ENCODE measurements at places on chromosomes 6 and 20.

- no peak for DNase-seq
Observed at GRCh38 chr20:9884061-9884460, 45.2 kb upstream of the PAK5 start.

GRCh38 chr6:3305831-3306230 is 47.1 kb downstream of the PSMG4 start:
- DNase-seq: no peak

- DNase-seq: no peak
Observed at GRCh38 chr6:118630923-118631322, 20.5 kb downstream of the CEP85L start.

- DNase-seq: no peak
Observed at GRCh38 chr6:11851387-11851786, 72.8 kb upstream of the ADTRP start.

DNA sequence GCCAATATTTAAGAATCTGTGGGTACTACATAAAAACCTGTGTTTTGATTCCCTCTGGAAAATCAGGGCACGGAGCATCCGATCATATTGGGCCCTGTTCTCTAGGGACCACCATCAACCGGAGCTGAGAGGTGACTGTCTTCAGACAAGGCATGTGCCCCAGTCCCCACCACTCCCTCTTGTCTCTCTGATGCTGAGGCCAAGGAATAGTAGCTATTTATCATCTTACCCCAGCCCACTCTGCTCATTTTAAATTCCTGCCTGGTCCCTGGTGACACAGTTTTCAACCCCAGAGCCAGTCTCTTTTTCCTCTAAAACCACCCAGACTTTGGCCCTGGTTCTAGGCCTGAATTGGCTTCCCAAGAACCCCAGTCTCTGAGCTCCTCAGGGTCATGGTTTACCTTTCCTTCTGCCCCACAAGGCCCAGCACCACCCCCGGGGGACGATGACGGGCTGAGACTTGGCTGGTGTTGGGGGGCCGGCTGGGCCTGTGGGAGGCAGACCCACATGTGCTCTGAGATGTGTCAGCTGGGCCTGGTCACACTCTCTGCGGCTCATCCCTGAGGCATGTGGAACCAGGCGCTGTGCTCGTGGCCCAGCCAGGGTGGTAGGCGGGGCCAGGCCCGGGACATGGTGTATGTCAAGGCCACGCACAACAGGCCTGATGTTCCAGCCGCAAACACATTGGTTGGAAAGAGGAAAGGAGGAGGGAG is 114.4 kb downstream of the CEBPB start:
- DNase-seq: no peak

GRCh38 chr6:16476861-16477260 is 238.5 kb downstream of the GMPR start:
- DNase-seq: no peak

GRCh38 chr20:63778034-63778752 is 38.6 kb downstream of the SLC2A4RG start:
- DNase-seq: no peak

- DNase-seq: no peak
Observed at GRCh38 chr6:41037107-41037900, 1.7 kb downstream of the UNC5CL start.

- no peak for DNase-seq
Observed at GRCh38 chr6:64227863-64228262, 592.3 kb downstream of the PHF3 start.

- DNase-seq: no peak
Observed at GRCh38 chr20:21191839-21192238, 66.0 kb downstream of the KIZ start.

DNA sequence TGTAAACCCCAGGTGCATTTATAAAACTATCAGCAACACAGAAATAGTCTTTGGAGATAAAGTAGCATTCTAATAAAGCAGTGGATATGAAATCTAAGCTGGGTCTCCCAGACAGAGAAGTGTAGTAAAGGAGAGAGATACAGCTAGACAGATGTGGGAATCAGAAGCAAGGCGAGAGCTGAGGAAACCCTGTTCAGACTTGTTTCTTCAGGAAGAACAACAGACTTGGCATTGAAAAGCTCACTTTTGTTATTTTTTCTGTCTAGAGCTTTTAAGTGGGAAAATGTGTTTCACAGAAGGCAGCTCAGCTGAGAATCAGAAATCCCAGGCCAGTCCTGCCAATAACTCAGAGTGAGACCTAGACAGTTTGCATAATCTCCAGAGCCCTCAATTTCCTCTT is 52.9 kb downstream of the SLC35B3 start:
- no peak for DNase-seq

DNA sequence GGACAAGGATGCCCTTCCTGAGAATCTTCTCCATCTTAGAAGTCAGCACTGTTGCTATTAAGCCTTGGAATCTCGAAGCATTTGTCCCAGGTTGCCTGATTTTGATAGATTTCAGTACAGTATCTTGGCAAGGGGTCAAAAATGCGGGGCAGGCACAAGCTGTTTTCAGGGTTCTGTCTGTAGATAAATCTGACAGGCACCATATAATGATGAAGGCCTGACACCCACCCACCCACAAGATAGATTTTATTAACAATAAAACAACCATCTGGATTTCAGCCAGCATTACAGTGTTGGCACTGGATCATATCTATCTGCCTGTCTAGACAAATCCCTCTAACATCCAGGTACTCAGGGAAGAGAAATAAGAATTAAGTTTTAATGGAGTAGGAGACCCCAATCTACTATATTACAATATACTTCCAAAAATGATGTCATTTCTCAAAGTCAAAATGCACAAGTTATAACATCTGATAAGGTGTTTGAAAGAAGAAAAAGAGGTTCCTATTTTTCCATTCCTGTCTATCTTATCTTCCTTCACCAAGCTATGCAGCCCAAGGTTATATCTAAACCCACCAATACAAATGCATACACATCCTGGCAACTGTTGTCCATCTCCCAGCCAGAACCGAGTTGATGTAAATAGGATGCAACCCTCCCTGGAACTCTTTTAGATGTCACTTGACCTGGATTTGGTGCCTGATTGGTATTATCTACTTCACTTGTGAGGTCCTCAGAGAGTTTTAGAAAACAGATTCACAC is 10.7 kb downstream of the NEDD9 start:
- no peak for DNase-seq

DNA sequence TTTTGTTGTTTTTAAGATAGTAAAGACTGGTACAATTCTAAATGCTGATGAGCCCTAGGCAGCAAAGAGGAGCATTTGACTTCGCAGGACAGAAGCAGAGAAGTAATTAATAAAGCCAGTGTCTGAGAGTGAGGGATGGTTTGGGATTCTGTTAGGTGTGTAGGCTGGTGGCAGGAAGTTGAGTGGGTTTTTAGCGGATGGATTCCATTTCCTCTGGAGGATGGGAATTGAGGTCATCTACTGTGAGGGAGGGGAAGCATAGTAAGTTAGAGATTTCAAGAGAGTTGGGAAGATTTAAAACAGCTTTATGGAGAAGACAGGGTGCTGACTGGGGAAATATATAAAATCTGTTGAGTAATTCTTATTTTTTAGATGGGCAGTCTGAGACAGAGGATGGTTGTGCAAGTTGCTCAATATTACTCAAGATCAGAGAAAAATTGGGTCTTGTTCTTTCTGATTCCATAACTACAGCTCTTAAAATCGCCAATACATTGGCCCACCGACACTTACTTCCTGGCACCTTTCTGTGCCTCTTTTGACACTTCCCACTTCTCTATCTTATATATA is 48.8 kb downstream of the PRL start:
- DNase-seq: no peak

- DNase-seq: no peak
Observed at GRCh38 chr20:57007171-57007540, 259.3 kb downstream of the BMP7 start.
